ENCODE measurements at places on chromosomes 13 and 19.

DNA sequence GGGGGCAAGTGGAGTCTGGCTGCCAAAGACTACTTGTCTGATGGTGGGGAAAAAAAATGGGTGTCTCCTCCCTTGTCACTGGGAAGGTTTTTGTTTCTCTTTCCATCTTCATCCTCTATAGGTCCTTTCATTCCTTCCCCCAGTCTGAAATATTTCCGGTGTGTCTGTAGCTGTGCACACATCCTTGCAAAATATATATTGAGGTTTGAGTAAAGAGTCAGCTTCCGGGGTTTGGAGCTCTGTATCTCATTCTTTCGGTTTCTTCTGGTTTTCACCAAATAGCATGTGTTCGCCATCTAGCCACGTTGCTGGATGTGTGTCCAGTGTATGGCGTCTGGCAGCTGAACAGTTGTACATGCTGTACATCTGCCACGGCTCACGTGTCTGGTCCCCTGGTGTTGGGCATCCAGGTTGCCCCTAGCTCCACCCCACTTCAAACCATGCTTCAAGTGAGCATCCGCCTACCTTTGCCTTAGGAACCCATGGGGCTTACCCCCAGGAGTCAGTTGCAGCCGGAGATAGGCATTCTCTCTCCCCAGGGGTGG, 142.2 kb downstream of the SIPA1L3 start:
- DNase-seq = no peak

GRCh38 chr13:49779721-49780120, 12.8 kb downstream of the KPNA3 start:
- no peak for DNase-seq

- no peak for DNase-seq
These were observed 887.6 kb upstream of the SLC10A2 start for GRCh38 chr13:103953859-103954258.

DNA sequence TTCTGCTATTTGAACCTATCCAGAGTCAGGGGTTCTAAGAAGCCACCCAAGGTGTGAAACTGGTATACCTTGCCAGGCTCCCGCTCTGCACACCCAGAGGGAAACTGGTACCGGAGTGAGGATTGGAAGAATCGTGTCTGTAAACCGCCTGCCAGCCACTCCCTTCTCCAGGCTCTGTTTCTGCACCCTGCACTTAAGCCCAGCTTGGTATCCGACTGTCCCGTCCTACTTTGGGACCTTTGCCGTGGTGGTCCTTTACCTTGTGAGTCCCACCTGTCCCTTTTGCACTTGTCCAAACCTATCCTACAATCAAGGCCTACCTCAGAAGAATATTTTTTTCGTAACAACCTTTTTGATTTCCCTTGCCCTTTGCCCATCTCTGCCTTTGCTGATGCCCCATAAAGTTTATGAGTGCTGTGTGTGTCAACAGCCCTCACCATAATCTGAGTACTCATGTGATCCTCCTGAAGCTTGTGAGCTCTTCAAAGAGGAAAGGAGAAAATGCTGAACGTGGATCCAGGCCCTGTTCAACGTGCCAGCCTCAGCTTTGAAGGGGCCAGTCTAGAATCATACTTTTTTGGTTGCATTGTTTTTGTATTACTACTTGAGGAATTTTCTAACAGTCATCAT, 44.7 kb downstream of the GARRE1 start:
- DNase-seq = no peak

DNA sequence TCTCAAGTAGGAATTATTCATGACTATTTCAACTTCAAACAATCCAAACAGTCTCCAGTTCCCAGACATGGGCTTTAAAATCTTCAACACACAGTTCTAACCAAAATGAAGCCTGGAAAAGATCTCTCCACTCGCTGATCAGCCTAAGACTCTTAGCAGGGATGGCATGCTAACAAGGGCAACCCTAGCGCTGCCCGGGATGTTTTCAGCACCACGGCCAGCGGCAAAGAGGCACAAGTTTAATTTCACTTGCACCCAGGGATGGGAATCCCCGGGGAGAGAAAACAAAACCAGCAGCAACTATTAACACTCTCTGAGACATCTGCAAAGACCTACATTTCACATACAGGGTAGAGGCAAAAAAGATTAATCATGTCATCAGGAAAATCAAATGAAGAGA, 43.0 kb downstream of the CACNA1A start:
- DNase-seq = no peak

DNA sequence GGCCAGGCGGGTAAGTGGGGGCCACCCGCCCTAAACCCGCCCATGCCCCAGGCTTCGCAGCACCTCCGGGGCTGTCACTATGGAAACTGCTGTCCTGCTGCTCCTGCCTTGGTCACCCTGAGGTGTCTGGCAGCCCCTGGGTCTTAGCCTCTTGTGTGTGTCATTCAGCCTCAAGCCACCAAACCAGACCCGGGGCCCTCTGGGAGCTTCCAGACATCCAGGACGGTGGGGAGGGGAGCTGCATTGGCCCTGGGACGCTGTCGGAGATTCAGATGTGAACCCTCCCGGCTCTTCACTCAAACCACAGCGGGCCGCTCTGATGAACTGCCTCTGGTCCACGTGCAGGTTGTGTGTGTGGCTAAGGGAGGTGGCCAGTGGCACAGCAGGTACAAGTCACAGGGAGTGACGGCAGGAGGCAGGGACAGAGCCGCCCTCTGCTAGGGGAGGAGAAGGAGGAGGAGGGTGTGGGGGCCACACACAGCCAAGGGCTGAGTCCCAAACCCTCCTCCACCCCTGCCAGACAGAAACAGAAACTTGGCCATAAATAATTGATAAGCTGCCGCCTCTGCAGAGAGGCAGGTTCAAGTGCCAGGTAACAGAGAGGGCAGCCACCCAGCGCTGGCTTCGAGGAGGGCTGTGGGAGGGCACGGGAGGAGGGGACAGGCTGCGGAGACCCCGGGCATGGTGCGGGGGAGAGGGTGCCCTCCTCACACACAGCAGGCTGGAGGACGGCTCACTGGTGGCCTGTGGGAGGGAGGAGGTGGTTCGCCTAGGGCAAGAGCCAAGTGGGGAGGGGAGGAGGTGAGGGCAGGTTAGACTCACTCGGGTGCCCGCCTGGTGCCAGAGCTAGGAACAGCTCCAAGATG, 8.0 kb downstream of the NANOS3 start:
- DNase-seq = no peak

GRCh38 chr13:20940083-20940482, 37.5 kb upstream of the XPO4 start:
- DNase-seq = no peak

- DNase-seq = no peak
These were observed 2.1 kb upstream of the TDRD12 start for GRCh38 chr19:32717496-32717895.

DNA sequence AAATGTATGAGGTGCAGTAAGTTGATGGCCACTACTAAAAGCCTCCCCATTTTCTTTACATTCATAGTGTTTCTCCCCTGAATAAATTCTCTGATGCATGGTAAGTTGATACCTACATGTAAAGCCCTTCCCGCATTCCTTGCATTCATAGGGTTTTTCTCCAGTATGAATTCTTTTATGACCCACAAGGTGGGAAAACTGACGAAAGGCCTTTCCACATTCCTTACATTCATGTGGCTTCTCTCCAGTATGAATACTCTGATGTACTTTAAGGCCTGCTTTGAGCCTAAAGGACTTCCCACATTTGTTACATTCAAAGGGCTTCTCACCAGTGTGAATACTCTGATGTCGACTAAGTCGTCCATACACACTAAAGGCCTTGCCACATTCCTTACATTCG, 20.5 kb downstream of the ZNF607 start:
- no peak for DNase-seq

DNA sequence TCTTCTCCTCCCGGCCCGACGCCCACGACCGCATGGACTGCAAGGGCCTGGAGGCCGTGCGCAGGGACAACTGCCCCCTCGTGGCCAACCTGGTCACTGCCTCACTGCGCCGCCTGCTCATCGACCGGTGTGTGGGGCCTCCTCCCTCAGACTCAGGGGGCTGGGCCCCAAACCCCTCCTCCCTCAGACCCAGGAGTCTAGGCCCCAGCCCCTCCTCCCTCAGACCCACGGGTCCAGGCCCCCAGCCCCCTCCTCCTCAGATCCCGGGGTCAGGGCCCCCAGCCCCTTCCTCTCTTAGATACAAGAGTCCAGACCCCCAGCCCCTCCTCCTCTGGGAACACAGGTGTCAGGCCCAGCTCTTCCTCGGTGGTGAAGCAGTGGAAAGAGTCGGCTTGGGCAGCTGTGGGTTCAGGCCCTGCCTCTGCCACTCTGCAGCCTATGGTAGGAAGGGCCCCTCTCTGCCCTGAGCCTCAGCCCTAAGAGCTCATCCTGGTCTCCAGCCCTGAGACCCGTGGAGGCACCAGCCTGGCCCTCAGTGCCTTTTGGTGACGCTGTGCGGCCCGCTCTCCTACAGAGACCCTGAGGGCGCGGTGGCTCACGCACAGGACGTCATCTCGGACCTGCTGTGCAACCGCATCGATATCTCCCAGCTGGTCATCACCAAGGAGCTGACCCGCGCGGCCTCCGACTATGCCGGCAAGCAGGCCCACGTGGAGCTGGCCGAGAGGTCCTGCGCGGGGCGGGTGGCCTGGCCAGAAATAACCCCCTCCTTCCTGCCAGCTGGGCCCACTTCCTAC, 3.7 kb upstream of the SPIB start:
- peak; percentile 63 for DNase-seq

DNA sequence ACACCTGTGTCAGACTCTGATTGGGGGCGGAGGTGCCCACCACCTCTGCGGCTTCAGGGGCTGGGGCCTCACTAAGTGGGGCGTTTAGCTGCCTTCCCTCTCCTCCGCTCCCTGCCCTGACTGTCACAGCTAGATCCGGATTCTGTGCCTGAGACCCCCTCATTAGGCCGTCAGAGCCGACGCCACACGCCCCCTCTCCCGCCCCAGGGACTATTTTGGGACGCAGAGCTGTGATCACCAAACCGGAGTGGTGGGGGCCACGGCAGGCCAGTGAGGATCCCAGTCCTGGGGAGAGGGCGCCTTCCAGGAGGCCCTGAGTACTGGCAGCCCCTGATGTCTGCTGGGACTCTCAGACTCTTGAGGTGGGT, 762 bp downstream of the KANK3 start:
- no peak for DNase-seq

DNA sequence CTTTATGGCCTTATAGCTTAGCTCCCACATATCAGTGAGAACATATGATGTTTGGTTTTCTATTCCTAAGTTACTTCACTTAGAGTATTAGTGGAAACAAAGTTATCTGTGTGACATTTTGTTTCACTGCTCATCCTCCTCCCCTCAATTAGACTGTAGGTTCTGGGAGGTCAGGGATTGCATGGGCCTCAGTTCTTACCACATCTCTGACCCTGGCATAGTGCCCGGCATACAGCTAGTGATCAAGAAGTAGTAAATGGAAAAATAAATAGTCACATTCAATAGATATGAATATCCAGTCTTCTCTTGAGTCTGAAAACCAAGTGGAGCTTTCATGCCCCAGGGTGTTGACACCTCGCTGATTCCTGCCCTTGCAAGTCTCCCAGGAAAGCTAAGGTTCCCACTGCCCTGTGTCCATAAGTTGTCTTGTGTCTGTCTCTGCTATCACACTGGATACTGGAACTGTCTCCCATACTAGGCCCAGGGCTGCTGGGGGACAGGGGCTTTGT, 249.5 kb upstream of the TSHZ3 start:
- no peak for DNase-seq

DNA sequence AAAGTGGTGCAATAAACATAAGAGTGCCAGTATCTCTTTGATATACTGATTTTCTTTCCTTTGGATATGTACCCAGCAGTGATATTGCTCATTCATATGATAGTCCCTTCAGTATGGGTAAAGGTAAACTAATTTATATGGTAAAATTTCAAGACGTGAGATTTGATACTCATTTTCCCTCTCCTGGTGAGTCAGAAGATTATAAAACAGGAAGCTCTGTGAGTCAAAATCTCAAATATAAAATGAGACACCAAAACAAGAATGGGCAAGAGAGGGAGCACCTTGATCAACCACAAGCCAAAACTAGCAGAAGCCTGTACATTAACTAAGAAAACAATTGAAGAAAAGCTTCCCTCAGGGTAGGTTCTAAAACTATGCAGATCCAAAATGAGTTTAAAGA, 216.3 kb downstream of the SLITRK6 start:
- no peak for DNase-seq

- no peak for DNase-seq
These were observed 7.9 kb downstream of the LRP3 start for GRCh38 chr19:33201886-33202545.

DNA sequence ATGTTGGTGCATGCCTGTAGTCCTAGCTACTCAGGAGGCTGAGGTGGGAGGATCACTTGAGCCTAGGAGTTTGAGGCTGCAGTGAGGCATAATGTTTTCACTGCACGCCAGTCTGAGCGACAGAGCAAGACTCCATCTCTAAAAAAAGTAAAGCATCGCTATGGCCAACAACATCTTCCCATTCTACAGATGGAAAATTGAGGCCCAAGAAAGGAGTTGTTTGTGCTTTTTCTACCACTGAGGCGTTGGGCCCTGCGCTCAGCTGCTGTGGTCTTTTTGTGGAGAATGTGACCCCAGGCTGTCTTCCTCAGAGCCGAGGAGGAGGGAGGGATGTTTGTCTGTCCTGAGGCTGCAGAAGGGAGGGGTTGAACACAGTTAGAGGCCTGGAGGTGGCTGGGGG, 485 bp upstream of the C5AR2 start:
- DNase-seq = no peak

- DNase-seq = no peak
These were observed 647.1 kb downstream of the DACH1 start for GRCh38 chr13:71219698-71220415.

DNA sequence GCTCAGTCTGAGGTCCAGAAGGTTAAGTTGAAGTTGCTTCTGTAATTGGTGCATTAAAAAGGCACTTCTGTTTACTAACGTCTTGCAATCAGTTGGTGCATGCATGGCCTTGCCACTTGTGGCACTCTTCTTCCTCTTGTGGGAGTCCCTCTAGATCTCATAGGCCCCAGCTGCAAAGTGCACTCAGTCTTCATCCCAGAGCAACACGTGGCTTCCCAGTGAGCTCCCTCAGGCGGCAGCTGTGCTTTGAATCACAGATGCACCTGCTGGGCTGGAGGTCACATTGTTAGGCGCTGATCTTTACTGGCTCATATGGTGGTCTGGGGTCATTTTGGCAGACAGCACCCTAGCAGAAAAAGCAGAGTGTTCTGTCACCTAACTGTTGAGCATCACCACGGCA, 215.7 kb downstream of the ZNF536 start:
- DNase-seq = no peak

DNA sequence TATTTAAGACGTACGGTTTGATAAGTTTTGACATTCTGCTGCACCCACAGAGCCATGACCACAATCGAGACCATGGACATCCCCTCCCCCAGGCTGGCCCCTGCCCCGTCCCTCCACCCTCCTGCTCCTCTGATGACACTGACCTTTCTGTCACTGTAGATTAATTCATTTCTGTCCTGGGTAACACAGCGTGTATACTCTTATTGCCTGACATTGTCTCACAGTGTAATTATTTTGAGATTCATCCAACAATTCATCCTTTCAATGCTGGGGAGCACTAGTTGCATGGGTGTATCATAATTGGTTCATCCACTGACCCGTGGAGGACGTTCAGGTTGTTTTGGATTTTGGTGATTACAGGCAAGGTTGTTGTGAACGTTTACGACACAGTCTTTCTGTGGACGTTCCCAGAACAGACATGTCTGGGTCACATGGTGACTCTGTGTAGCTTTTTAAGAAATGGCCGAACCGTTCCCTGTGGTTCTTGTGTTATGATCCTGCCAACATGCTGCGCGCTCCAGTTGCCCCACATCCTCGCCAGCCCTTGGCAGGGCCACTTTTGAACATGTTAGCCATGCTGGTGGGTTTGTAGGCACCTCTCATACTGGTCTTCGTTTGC, 41.9 kb downstream of the C13orf46 start:
- no peak for DNase-seq

Measured in SJSA1 (cell line).